ENCODE measurements at places on chromosomes 12 and 14.

DNA sequence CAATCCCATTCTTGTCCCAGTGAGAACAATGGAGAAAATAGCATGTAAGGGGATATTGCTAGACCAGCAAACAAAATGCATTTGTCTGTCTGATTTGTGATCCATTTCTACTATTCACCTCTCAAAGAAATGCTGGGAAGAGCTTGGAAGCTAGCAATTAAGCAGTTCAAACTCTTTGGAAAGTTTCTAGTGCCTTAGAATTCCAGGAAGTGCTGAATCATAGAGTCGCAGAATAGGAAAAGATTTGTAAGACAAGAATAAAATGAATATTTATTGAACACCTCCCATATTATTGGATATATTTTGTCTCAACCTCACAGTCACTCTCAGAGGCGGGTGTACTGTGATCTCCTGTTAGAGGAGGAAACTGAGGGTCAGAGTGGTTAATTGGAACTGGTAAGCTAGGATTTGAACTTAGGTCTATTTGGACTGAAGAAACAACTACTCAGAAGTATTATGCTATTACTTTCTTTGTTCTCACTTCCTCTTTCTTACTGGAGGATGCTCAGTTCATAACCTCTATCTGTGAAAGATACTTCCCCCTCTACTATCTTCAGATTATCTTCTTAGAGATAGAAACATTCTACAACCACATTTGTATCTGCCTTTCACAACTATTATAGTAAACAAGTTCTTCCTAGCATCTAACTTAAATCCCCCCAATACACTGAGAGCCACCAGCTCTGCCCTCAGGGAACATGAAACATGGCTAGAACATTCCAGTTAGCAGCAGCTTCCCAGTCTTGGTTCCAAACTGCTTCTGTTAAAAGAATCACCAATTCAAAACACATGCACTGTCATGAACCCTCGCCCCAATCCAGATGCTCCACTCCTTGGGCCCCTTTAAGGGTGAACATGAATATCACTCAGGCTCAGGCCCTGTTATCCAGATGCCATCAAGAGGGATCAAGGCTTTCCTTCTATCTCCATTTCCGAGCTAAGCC, 64.2 kb downstream of the DRAM1 start:
- no peak for DNase-seq

- DNase-seq: no peak
Measured at GRCh38 chr14:68157971-68158371, 338.4 kb downstream of the RAD51B start.

- DNase-seq: no peak
Measured at GRCh38 chr12:28770322-28770721, 378.8 kb upstream of the FAR2 start.

- no peak for DNase-seq
Measured at GRCh38 chr12:97464385-97465321, 2.0 kb downstream of the RMST start.

- DNase-seq: no peak
Measured at GRCh38 chr12:110744601-110745264, 2.0 kb upstream of the PPP1CC start.

DNA sequence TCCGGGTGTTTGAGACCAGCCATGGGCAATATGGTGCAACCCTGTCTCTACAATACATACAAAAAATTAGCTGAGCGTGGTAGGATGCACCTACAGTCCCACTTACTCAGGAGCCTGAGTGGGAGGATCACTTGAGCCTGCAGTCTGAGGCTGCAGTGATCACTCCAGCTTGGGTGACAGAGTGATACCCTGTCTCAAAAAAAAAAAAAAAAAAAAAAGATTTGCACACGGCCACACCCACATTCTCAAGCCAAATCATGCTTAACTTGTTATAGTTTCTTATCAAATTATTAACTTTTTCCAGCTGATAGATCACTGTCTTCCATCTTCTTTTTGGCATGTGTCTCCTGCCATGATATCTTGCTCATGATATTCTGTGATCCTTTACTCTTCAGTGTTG, 6.8 kb downstream of the DRAM1 start:
- DNase-seq: no peak

- no peak for DNase-seq
Measured at GRCh38 chr12:44709166-44709565, 166.9 kb downstream of the NELL2 start.

- DNase-seq: no peak
Measured at GRCh38 chr14:103177376-103177775, 54.1 kb downstream of the TNFAIP2 start.

DNA sequence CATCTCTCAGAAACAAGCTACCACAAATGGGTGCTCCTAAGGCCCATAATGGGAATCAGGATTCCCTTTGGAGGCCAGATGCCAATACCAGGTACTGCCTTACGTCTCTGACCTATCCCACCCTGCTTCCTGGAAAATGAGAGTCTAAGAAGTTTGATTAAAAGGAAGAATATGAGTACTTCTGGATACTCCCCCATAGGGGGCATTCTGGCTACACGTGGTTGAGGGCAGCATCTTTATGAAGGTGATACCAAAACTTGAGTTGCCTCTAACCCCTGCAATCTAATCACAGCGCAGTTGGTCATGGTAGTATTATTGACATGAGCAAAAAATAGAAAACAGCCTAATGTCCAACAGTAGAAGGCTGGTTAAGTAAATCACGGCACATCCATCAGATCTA, 184.2 kb upstream of the LHX5 start:
- DNase-seq: peak; percentile 13

- DNase-seq: peak; percentile 44
Measured at GRCh38 chr14:26395726-26396125, 202.1 kb downstream of the NOVA1 start.

DNA sequence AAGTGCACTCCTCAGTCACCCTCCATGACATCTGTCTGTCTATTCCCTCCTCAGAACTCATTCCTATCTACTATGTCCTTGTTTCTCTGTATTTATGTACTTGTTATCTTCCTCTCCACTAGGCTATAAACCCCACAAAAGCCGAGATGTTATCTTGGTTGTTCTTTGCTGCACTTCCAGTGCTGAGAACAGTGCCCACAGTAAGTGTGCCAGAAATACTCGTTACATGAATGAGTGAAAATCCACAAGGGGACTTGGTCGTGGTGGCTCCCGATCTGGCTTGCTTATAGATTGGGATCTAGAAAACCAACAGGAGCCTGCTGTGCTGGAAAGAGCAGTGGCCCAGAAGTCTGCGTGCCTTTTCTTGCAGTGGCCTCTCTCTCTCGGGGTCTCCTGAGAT, 111.9 kb upstream of the PRMT8 start:
- DNase-seq: no peak

- DNase-seq: no peak
Measured at GRCh38 chr12:54377797-54378515, 6.6 kb downstream of the ZNF385A start.

GRCh38 chr12:125696054-125696453, 630.8 kb downstream of the AACS start:
- DNase-seq: peak; percentile 6

DNA sequence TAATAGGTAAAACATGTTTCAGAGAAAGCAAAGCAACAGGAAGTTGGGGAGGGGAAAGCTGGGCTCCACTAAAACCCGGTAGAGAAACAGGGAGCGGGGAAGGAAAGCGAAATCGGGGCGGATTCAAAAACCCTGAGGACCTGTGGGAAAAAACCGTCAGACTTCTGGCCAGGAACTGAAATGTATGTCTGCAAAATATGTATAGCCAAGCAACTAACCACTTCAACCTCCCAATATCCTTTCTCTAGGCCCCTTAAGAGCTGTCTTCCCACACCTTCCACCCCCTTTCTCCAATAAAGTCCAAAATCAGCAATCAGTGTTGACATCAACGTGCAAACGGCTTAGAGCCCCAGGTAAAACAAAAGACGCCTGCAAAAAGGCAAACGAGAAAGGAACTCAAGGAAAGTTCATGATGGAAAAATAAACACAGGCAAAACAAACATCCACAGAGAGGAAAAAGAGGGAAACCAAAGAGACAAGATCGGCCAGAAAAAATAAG, 32.8 kb downstream of the SIX1 start:
- DNase-seq: no peak

GRCh38 chr14:25150401-25150800, 100.5 kb upstream of the STXBP6 start:
- DNase-seq: no peak

GRCh38 chr12:76348079-76348901, at the start of gene BBS10:
TSS of gene BBS10 (minus strand) at chr12:76348415. CDS start at chr12:76348358, 57 bp downstream.
- peak; percentile 84 for DNase-seq

- peak; percentile 1 for DNase-seq
Measured at GRCh38 chr12:48542300-48542928, 17.0 kb downstream of the OR8S1 start.

GRCh38 chr12:123114304-123115083, 36.4 kb downstream of the PITPNM2 start:
- DNase-seq: no peak

GRCh38 chr12:122834921-122835749, at the start of gene HIP1R:
TSS of gene HIP1R (plus strand) at chr12:122835457. CDS start at chr12:122835551, 94 bp downstream.
- peak; percentile 72 for DNase-seq

- DNase-seq: peak; percentile 48
Measured at GRCh38 chr12:123237646-123238329, 4.6 kb downstream of the MTRFR start.

GRCh38 chr14:69360438-69361108, 37.5 kb downstream of the ERH start:
- peak; percentile 48 for DNase-seq
